ENCODE measurements at places on chromosomes 11 and 22.

DNA sequence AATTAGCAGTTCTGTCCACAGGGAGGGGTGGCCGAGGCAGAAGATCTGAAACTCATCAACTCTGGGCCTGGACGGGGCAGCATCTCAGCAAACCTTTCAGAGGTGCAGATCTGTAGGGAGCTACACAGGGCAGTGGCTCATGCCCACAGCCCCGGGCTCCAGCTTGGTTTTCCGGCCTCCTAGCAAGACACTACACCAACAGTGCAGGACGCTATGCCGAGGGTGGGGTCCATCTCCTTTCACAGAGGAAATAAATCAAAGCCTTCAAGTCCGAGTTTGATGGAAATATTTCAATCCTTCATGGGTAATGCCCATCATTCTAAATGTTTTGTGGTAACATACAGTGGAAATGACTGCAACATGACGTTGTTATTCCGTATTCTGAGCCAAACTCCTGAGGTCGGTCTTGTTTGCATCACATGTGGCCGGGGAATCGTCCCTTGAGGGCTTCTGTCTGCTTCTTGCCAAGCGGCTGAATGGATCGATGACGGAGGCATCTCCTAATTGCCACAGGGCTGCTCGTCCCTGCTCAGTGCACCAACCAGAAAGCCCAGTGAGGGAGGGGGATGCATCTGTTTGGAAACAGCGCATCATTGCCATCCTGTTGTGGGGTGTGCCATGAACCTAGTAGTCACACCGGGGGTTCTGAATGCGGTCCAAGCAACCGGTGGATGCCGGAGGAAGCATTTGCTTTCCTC lies 30.0 kb downstream of the LINC01488 start:
- no peak for DNase-seq

DNA sequence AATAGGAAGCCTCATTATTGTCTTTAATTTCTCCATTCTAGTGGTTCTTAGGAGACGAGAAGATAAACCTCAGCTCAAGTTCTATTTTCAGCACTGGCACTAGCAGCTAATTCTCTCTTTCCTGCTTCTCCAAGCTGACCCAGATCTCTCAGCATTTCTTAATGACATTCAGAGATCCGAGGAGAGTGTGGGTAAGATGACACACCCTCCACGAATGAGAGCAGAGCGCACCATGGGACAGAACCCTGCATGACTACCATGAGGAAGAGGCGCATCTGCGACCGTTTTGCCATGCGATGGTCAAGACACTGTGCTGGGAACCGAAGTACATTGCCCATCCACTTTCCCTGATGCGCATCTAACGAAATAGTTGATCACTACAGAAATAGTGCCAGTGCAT lies 241.8 kb downstream of the LARGE1 start:
- no peak for DNase-seq

GRCh38 chr11:66701432-66702240 lies 23.9 kb upstream of the RBM4B start:
- no peak for DNase-seq

DNA sequence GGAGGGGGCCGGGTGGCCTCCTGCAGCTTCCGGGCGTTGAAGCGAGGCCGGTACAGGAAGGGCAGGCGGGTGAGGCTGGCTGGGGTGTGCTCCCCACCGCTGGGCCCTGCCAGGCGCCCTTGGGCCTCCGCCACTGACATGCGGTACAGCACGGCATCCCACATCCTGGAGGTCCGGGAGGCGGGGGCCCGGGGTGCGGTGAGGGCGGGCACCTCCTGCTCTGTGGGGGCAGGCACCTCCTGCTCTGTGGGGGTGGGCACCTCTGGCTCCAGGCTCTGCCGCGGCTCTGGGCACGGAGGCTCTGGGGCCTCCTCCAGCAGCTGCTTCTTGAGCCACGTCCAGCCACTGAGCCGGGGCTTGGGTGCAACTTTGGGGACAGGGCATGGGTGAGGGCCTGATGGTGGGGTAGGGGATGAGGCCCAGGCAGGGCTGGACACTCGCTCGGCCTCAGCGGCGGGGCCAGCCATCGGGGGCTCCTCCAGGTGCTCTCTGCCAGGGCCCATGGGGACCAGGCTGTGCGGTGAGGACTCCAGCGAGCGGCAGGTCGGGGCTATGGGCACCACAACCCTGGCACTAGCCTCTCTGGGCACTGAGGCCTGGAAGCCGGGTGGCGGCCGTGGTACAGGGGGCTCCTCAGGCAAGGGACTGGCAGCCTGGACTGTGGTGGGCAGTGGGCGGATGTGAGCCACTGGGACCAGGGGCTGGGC lies 2.3 kb downstream of the PRR33 start:
- DNase-seq, result peak; percentile 70

DNA sequence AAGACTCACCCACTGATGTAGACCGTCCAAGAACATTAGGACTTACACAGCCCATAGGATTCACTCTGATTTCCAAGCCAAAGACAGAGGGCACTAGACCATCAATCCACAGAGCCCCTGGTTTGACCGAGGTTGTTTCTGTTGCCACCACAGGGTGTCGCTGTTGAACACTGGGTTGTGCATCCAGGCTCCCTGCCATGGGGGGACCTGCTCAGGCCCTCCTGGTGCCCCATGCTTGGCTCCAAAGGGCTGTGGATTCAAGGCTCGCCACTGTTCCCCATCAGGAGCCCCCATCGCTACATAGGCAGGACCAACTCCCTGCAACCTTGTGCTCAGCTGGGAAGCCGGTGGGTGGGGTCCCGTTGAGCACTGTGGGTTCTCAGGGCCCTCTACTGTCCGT lies 128.0 kb upstream of the ANO1 start:
- no peak for DNase-seq
